Activated T-helper 1 cell treated with anti-CD3 and anti-CD28 coated beads, Interleukin-12 subunit alpha, Interleukin-12 subunit beta, Interleukin-2, Interleukin-4 antibody, amounts not matched to agents 30 ng/mL and 10 ng/mL and 1 ng/mL, durations not matched to agents 14 hours and 24 hours and 36 hours (primary cell): ENCODE measurements at places on chromosomes 5 and 9. TPM values are rescaled to one million over a fixed set of nuclear protein-coding genes. Genes with fewer than 3 reads are reported as not detected.

Gene CMBL
- 0.20 and 0.29 TPM in 2 replicates for total RNA-seq

- no peak overlapping the region for H3K4me3 ChIP-seq
- peaks cover 1% of the 10 kb centered on the region for H3K27me3 ChIP-seq
- DNase-seq, result no peak
- no peak overlapping the region for H3K27ac ChIP-seq
- H3K36me3 ChIP-seq, result no peaks in the 10 kb centered on the region
Measured at GRCh38 chr5:124528838-124529237, 217.6 kb downstream of the ZNF608 start.

GRCh38 chr9:102631559-102631958, 363.6 kb upstream of the CYLC2 start:
- no peak overlapping the region for H3K4me3 ChIP-seq
- no peak for DNase-seq
- H3K27me3 ChIP-seq, result no peaks in the 10 kb centered on the region

Gene IFNA13
- total RNA-seq, result not detected in 2 replicates

DNA sequence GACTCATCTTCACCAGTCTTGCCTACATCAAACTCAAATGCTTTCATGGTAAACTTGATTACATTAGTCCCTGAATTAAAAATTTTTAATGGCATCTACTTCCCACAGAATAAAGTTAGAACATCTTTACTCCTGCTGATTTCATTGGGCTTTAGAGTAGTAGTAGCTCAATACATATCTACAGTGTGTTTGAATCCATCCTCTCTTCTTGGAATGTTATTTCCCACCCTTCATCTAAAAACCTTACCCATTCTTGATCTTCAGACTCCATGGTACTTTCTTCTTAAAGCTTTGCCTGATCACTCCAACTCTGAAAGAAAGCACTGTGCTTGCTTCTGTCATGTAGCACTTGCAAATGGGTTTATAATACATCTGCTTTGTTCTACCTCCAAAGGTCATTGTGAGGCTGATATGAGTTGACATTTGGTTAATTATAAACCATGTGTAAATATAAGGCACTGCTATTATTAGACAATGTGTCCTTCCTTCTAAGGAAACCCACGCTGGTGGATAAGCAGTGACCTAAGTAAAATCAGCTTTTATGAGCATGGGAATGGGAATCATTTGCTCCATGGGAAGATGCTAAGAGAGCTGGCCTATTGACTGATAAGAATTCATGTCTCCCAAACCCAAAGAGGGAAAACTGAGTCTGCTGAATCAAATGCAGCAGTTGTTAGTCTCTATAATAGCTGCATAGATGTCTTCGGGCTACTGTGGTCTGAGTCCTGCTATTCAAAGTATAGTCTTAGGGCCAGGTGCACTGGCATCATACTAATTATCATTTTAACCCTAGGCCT, 7.5 kb upstream of the PRLR start:
- H3K36me3 ChIP-seq, result no peaks in the 10 kb centered on the region
- H3K4me1 ChIP-seq, result no peaks in the 10 kb centered on the region
- DNase-seq, result no peak
- H3K4me3 ChIP-seq, result no peak overlapping the region
- peaks cover 2% of the 10 kb centered on the region for H3K27me3 ChIP-seq

DNA sequence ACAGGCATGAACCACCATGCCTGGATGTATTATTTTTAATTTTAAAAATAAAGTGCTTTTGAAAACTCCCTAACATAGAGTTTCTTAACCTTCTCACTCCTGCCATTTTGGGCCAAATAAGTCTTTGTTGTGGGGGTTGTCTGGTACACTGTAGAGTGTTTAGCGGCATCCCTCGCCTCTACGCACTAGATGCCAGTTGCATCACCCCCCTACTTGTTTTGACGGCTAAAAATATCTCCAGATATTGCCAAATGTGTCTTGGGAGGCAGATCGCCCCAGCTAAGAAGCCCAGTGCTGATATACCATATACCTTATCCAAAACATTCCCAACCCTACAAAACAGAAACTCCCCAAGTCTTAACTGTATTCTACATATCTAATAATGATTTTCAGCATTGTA, 54.6 kb downstream of the SCAI start:
- no peak overlapping the region for H3K4me3 ChIP-seq
- peaks cover 15% of the 10 kb centered on the region for H3K4me1 ChIP-seq
- no peak for DNase-seq

- no peaks in the 10 kb centered on the region for H3K27me3 ChIP-seq
- no peak overlapping the region for H3K4me3 ChIP-seq
- no peak for DNase-seq
- no peaks in the 10 kb centered on the region for H3K4me1 ChIP-seq
- H3K36me3 ChIP-seq, result no peaks in the 10 kb centered on the region
Measured at GRCh38 chr9:36731068-36731956, 158.6 kb downstream of the MELK start.

GRCh38 chr5:135468541-135468940, 16.4 kb upstream of the TIFAB start:
- peaks cover 38% of the 10 kb centered on the region for H3K27me3 ChIP-seq
- no peaks in the 10 kb centered on the region for H3K36me3 ChIP-seq
- no peak overlapping the region for H3K27ac ChIP-seq
- H3K4me1 ChIP-seq, result peaks cover 7% of the 10 kb centered on the region
- DNase-seq, result no peak

DNA sequence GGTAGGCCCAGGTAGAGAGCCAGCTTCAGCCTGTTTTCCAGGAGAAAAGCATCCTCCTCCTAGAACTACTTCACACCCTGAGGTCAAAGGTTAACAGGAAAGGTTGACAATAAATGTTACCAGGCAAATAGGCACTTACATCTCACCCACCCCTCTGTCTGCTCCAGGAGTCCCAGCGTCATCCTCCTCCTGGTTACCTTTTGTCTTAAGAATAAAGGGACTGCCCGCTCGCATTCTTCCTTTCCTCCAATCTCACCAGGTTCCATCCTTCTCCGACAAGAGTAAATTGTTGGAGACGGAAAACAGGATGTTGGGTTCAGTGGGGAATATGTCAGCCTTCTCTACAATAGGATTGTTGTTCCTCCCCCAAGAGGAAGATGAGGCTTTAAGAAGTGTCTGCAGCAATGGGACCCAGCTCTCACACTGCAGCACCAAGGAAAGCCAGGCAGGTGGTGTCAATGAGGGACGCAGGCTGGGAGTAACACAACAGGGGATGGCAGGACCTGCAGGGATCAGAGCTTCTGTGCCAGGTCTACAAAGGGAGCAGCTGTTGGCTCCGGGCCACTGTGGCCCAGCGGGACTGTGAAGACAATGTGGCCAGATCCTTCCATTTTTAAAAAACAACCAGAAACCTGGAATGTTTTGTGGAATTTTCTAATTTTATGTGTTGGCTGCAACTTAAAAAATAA, 29.0 kb downstream of the FAT2 start:
- no peaks in the 10 kb centered on the region for H3K4me1 ChIP-seq
- no peak for DNase-seq
- H3K4me3 ChIP-seq, result no peak overlapping the region
- no peaks in the 10 kb centered on the region for H3K36me3 ChIP-seq
- H3K27me3 ChIP-seq, result peaks cover 1% of the 10 kb centered on the region

- H3K4me3 ChIP-seq, result no peak overlapping the region
- H3K27ac ChIP-seq, result no peak overlapping the region
- no peaks in the 10 kb centered on the region for H3K36me3 ChIP-seq
- DNase-seq, result no peak
- no peaks in the 10 kb centered on the region for H3K4me1 ChIP-seq
- no peaks in the 10 kb centered on the region for H3K27me3 ChIP-seq
Measured at GRCh38 chr5:15885156-15885555, 294.4 kb downstream of the MARCHF11 start.

GRCh38 chr5:76125346-76125745, 42.2 kb downstream of the SV2C start:
- no peak for DNase-seq
- no peaks in the 10 kb centered on the region for H3K36me3 ChIP-seq
- no peak overlapping the region for H3K4me3 ChIP-seq
- no peak overlapping the region for H3K27ac ChIP-seq
- no peaks in the 10 kb centered on the region for H3K4me1 ChIP-seq

DNA sequence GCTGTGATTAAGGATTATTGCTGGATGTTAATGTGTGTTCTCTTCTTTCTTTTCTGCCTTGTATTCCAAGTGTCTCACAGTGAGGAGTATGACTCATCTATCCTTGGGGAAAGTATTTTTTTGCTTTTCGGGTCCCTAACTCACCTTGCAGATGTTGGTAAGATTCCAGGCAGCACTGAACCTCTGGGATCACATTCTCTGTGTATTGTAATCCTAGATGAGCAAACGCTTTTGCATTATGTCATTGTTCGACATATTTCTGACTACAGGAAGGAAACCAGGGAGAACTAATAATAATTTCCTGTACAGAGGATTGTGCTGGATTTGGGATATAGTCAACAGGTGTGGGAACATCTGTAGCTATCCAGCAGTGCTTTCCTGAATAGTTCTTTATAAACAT, 246.1 kb upstream of the TUT7 start:
- peaks cover 2% of the 10 kb centered on the region for H3K27me3 ChIP-seq
- no peak overlapping the region for H3K27ac ChIP-seq
- no peak for DNase-seq

DNA sequence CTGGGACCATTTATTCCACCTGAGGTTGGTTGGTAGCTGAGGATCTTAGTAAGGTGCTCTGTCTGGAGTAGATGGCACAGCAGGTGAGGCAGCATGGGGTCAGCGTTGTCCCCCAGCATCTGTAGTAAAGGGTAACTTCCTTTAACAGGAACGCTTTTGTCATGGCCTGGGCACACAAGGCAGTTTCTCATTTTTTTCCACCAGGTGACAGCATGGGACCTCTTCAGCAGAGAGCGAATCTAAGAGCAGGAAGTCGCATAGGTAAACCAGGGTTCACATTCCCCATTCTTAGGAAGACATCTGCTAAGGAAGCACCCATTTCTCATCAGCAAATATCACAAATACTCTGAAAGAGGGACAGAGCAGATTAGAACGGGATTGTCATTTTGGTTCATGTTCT, 56.5 kb downstream of the GPR107 start:
- no peak overlapping the region for H3K27ac ChIP-seq
- DNase-seq, result no peak
- H3K36me3 ChIP-seq, result peaks cover 36% of the 10 kb centered on the region

- no peak overlapping the region for H3K4me3 ChIP-seq
- DNase-seq, result no peak
- H3K27me3 ChIP-seq, result no peaks in the 10 kb centered on the region
- no peaks in the 10 kb centered on the region for H3K4me1 ChIP-seq
- no peaks in the 10 kb centered on the region for H3K36me3 ChIP-seq
Measured at GRCh38 chr5:35370871-35371270, 140.6 kb upstream of the PRLR start.

Gene RAPGEF1
- 168 and 172 TPM in 2 replicates for total RNA-seq

GRCh38 chr5:39399135-39400036, 25.4 kb downstream of the DAB2 start:
- H3K27me3 ChIP-seq, result peaks cover 1% of the 10 kb centered on the region
- no peaks in the 10 kb centered on the region for H3K36me3 ChIP-seq
- H3K27ac ChIP-seq, result no peak overlapping the region
- no peak for DNase-seq

DNA sequence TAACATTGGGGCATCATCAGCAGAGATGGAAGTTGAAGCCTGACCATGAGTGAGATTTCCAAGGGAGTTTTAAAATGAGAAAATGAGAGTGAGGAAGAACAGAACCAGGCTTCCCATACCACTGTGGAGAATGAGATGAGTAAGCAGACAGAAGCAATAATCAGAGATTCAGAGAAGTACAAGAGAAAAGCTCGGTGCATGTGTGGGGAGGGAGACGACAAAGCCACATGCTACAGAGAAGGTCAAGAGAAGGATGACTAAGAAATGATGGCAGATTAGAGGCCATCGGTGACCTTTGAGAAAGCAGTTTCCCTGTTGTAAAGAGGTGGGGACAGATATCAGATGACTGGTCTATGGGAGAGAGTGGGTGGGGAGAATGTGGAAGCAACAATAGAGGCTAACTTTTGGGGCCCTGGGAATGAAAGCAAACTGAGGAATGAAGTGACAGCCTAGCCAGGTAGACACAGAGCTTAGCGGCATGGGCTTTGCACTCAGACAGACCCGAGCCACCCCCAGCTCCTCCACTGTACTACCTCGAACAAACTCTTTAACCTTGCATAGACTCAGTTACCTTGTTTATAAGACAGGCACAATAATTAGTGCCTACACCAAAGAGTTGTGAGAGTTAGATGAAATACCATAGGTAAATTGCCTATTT, 207.7 kb downstream of the PIK3R1 start:
- no peaks in the 10 kb centered on the region for H3K36me3 ChIP-seq
- DNase-seq, result no peak
- H3K27ac ChIP-seq, result peak overlapping the region; percentile 45
- H3K4me1 ChIP-seq, result peaks cover 40% of the 10 kb centered on the region
- peak overlapping the region; percentile 20 for H3K4me3 ChIP-seq

Gene LECT2
- total RNA-seq, result not detected in 2 replicates

Gene TRMT10B
- 10.0 and 11.8 TPM in 2 replicates for total RNA-seq

Gene MSX2
- not detected in 2 replicates for total RNA-seq
